ENCODE measurements at places on chromosomes 3 and 15. TPM values are rescaled to one million over a fixed set of nuclear protein-coding genes. Genes with fewer than 3 reads are reported as not detected.

NOX5 gene
- not detected for total RNA-seq

TM4SF1 gene
- total RNA-seq = not detected

GRCh38 chr3:19232566-19232965 is 84.3 kb downstream of the KCNH8 start:
- DNase-seq = no peak

DNA sequence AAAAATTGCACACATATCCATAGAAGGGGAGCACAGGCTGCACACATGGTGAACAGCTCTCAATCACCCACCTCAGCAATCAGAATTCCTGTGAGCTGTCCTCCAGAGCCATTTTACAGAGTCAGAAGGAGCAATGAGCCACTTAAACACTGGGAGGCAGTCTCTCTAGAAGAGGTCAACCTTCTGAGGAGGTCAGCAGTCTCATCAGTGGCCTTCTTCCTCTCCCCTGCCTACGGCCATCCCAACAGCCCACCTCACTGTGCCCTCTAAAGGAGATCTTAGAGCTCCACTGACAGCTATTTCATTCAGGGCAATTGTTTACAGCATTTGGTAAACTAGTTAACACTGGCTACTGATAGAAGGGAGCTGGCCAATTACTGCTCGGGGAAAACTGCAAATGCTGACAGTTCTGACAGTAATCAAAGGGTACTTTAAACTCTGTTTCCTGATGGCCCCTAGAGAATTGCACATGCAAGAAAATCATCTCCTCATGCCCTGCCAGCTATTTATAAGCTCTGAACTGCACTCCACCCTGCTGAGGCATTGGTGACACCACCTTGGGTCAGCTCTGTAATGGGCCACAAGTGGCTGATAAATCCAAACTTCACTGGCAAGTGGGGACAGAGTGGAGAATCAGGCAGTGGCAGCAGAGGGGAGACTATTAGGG is 42.1 kb upstream of the TSPAN3 start:
- DNase-seq = no peak

DNA sequence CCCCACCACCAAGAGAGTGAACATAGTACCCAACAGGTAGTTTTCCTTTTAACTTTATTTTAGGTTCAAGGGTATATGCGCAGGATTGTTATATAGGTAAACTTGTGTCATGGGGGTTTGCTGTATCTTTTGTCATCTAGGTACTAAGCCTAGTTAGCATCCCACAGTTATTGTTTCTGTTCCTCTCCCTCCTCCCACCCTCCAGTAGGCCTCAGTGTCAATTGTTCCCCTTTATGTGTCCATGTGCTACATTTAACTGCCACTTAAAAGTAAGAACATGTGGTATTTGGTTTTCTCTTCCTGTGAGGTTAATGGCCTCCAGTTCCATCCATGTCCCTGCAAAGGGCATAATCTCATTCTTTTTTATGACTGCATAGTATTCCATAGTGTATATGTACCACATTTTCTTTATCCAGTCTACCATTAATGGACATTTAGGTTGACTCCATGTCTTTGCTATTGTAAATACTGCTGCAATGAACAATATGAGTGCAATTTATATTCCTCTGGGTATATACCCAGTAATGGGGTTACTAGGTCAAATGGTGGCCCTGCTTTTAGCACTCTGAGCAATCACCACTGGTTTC is 66.2 kb downstream of the ST3GAL6 start:
- DNase-seq = no peak
